Left renal cortex interstitium (tissue), 4 donors: ENCODE measurements at places on chromosomes 1 and 21.
A peak's percentile ranks its signal among the peaks of the same experiment; 100 is the strongest.

GRCh38 chr1:182968836-182969734 lies 16.1 kb upstream of the SHCBP1L start:
- no peak for DNase-seq

- no peak for DNase-seq
Measured at GRCh38 chr21:45336535-45336810, 48.8 kb upstream of the POFUT2 start.

DNA sequence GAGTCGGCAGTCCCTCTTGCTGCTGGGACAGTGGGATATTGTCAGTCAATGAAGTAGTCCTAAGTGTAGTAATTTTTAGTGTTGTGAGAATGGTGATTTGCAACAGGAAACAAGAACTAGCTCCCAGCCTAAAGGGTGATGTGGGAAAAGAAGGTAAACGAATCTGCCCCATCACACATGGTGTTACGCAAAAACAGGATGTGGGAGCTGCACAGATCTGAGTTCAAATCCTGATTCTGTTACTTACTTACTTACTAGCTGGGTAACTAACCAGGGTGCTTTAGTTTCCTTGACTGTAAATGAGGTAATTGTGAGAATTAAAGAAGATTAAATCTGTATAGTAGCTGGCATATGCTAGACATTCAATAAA lies 22.3 kb downstream of the NAV1 start:
- DNase-seq = no peak

GRCh38 chr21:42363312-42363711 lies 3.0 kb downstream of the TFF1 start:
- DNase-seq = no peak

DNA sequence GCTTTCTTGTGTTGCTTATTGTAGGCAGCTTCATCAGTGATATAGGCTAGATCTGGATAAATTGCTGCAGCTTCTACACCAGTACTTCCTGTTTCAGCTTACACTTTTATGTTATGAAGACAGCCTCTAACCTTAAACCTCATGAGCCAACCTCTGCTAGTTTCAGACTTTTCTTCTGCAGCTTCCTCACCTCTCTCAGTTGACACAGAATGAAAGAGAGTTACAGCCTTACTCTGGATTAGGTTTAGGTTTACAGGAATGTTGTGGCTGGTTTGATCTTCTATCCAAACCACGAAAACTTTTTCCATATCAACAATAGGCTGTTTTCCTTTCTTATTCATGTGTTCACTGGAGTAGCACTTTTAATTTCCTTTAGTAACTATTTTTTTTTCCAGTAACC lies 76.9 kb upstream of the RNPC3 start:
- DNase-seq = no peak

GRCh38 chr1:90881034-90881433 lies 140.8 kb downstream of the ZNF644 start:
- no peak for DNase-seq

DNA sequence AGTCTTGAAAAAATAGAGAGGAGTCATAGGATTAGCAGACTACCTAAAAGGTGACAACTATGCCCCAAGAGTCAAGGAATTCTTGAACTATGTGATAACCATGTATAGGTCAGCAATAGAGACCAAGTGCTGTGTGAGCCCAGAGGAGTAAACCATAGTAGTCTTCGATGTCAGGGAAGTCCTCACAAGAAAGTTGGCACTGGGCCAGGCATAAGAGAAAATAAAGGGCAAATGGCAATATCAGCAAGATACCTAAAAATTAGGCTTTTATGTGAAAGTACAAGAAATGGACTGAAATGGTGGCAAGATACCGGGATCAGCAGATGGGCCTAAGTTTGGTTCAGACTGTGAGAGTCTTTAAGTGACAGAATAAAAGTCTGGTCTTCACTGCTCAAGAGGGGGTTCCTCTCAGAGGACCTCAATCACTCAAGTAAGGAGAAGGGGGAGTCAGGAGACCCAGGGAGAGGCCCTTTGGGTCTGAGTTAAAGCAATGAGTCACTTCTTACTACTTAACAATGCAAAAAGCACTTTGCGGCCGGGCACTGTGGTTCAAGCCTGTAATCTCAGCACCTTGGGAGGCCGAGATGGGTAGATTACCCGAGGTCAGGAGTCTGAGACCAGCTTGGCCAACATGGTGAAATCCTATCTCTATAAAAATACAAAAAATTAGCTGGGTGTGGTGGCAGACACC lies 95.0 kb downstream of the TEX35 start:
- no peak for DNase-seq

GRCh38 chr1:227661495-227661894 lies 73.6 kb downstream of the JMJD4 start:
- DNase-seq = no peak

GRCh38 chr21:46265736-46266525 lies 19.5 kb downstream of the MCM3AP start:
- DNase-seq = no peak

GRCh38 chr1:2314273-2314802 lies 77.0 kb downstream of the MORN1 start:
- DNase-seq = peak; percentile 65

GRCh38 chr1:209565759-209566678 lies 17.5 kb upstream of the CAMK1G start:
- DNase-seq = no peak

DNA sequence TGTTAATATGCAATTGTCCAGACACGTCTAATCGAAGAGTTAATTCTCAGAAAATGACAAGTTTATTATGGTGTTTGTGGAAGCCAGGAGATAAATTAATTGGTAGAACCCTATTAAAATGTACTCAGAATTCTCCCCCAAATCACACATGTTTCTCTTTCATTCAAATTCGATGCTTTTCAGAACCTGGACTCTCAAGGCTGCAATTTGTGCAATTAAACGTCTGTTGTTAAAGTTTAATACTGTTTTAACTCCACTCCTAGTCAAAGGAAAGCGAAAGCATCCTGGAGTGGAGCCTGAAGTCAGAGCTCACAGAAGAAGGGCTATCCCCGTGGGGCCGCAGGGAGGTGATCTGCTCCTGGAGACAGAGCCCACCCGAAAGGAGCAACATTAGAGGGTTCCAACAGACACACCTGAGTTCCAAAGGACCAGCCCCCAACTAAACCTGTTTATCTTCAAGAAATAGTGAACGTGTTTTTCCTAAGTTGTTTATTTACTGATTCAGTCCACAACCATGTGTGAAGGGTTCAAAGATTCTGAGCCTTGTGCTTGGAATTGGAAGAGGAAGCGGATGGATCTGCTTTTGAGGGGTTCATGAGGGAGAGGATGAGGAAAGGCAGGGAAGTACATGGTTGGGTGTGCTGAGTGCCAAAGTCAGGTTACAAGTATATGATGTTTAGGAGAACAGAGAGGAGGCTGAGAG lies 68.0 kb upstream of the AKT3 start:
- DNase-seq = no peak

DNA sequence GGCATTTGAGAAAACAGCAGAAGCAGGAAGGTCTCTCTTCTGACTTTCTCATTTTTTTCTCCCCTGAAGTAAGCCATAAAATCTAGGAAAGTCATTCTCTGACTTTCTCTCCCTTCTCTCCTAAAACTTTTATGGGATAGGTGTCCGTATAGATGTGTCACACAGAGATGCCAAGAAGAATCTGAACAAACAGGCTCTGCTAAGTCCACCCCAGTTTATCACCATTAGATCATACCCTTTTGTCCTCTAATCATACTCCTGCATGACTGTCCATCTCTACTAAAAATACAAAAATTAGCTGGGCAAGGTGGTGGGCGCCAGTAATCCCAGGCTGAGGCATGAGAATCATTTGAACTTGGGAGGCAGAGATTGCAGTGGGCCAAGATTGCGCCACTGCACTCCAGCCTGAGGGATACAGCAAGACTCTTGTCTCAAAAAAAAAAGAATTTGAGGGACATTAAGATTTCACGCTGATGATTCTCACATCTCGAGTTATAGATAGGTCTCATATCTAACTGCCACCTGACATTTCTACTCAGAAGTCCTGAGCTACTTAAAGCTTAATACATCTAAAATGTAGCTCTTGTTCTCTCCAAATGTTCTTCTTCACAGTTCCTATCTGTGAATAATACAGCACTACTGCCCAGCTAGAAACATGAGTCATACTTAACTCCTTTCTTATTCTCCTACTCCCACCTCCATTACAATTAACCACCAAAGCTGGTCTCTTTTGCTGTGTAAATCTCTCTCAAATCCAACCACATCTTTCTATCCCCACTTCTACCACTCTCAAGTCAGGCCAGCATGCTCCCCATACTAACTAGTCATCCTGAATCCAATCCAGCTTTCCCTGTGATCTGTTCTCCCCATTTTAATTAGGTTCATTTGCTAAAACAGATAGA lies 47.7 kb downstream of the ZNF644 start:
- DNase-seq = no peak

DNA sequence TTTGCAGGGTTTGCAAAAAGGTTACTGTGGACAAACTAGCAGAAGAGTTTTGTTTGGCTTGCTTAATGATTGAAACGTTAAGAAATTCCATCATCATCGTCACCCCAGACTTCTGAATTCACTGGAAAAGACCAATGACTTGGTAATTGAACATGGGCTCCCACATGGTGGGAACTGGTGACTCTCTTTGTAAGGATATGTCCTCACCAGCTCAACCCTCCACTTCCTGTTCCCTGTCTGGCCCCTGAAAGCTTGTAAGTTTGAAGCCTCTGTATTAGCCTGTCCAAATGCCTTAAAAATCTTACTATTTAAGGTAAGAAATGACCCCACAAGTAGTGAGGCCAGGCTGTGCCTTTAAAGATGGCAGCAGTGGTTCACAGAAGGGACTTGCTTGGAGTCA lies 9.7 kb downstream of the SYT6 start:
- no peak for DNase-seq

DNA sequence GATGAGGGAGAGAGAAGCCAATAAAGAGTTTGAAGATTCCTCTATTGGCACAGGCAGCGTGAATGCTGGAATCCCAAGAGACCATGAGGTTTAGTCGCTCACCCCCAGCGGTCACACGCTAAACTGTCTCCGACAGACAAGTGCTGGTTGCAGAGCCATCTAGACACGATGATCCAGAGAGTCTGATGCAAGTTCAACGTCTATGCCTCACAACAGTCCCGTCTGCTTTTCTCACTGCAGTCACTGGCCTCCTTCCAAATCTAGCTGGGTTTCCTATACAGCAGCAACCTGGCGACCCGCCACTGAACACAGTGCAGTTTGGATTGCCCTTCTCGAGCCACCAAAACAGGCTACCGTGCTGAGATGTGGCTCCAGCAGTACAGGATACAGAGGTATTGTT lies 98.6 kb upstream of the KRTAP19-8 start:
- no peak for DNase-seq

GRCh38 chr1:179208681-179209477 lies 20.6 kb downstream of the ABL2 start:
- no peak for DNase-seq

DNA sequence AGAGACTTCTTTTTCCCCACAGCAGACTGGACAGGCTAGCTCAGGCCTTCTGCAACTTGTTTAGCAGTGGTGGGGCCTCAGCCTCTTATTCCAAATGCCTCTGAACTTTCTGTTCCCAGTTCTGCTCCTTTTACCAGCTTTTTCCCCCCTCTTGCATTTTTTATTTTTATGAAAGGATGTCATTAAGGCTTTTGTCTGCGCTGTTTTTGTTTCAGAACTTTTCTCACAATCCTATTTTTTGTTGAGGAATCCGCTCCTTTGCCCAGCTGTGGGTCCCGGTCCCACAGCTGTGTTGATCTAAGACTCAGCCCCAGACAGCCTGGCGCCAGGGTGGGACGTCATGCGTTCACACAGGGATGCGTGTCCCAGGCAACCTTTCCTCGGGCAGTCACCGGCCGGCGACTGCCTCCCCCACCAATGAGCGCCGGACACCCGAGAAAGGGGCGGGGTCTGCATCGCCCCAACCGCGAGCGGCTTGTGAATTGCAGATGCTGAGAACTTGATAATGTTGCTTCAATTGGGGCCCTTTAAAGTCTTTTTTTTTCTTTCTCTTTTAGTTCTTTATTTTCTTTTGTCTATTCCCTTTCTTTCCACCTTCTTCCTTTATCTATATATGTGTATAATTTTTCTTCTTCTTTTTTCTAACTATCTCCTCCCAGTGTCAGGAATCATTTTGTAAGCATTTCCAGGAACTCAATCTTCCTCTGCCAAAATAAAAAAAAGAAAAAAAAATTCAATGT lies 3.0 kb upstream of the ID3 start:
- DNase-seq = peak; percentile 97

- no peak for DNase-seq
Measured at GRCh38 chr1:159300146-159300545, 2.0 kb upstream of the FCER1A start.

DNA sequence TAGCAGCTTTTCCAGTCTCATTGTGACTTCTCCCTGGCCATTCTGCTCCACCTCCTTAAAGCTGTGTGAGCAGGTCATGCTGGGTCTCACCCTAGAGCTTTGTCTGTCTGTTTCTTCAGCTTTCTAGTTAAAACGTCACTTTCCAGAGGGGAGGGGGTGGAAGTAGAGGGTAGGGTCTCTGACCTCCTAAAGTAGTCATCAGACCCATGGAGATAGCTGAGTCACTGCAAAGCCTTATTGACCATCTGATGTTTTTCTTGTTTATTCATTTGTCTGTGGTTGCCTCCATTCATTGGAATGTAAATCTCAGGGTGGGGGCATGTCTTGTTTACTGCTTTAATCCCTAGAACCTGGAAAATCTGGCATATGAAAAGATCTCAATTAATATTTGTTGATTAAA lies 52.7 kb downstream of the ELF3 start:
- DNase-seq = no peak

- DNase-seq = no peak
Measured at GRCh38 chr21:17539323-17539722, 26.5 kb downstream of the CXADR start.

DNA sequence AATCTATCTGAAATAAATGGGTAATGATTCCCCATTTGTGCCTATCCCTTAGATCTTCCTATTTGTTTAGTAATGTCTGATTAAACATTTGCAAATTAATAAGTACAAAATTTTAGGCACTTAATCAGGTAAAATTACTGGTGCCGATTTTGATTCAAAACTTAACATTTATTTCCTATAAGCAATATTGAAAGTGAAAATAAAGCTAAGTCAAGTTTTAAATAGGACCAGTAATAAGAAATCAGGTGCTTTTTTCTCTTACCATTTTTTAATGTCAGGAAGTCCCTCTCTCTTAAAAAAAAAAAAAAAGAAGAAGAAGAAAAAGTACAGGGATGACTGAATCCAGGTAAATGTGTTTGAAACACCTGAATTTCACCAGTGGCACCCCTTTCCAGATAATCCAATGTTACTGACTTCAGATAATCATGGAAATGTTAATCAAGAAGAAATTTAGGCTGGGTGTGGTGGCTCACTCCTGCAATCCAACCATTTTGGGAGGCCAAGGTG lies 836 bp upstream of the GBP4 start:
- no peak for DNase-seq

DNA sequence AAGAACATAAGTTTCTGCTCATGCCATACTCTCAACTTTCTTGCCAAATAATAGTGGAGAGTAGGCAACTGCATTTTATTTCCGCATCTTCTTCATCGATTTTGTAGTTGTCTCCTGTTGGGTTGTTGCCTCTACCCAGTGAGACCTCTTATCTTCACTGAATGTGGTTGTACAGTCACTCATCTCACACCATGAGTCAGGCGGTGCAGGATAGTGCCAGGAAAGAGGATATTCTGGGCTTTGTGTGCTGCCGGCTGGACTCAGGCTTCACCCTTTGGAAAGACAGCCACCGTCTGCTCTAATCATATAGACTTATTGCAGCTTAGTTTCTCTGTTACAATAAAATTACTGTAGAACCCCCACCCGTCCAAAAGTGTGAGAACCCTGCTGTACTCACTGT lies 154.3 kb upstream of the USP24 start:
- DNase-seq = no peak
